Activated CD4-positive, alpha-beta T cell treated with anti-CD3 and anti-CD28 coated beads, Interleukin-2, amount 10 ng/mL, durations not matched to agents 7 days and 5 days (primary cell): ENCODE measurements at places on chromosomes 3 and 15. TPM values are rescaled to one million over a fixed set of nuclear protein-coding genes. Genes with fewer than 3 reads are reported as not detected.

DNA sequence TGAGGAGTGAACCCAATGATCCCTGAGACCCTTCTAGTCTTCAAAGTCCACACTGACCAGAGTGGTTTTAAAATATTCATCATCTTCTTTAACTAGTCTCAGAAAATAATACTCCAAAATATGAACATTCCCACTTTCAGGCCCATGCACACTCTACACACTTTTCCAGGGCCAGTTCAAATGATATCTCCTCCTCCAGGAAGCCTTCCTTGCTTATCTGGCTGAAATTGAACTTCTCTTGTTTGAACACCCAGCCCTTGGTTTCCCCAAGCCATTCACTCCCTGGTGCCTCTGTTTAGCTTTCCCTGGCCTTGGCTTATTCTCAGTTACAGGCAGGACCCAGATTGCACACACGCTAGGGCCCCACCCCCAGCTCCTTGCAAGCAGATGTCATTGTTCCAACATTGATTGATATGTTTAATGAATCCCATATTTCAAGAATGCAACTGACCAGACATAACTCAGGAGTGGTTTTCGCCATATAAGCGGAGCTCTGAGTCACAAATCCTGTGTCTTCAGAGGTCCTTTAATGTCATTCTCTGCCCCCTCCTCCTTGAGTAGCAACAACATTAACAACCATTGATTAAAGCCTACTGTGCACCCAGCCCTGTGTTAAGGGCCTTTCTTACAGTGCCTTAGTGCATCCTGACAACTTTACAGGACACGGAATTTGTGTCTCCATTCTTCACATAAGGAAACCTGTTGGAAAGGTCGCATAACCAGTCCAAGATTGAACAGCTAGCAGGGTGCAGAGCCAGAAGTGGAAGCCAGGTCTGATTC lies 2.1 kb downstream of the ITGA11 start:
- no peak for DNase-seq

DNA sequence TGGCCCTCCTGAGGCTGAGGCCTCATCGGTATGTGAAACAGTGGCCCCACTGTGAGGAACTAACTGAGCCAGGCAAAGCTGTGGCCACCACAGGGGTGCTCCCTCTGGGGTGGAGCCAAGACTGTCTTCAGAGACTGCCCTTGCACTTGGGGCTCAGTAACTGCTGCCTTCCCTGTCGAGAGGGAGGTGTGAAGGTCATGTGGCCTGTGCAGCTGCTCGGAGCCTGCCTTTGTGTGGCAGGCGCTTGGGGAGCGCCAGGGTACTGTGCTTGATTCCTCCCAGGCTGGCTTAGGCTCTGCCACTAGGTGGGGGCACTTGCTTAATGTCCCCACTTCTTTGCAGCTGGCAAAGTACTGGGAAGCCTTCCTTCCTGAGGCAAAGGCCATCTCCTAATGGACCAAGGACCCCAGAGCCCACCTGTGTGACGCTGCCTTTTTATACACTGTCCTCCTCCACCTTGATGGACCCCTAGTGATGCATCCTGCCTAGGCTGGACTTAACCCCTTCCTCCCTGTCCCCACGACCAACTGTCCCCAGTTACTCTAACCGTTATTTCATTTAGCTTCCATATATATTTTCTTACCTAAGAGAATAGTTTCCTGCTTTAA lies 14.2 kb upstream of the SNX22 start:
- DNase-seq: no peak

DNA sequence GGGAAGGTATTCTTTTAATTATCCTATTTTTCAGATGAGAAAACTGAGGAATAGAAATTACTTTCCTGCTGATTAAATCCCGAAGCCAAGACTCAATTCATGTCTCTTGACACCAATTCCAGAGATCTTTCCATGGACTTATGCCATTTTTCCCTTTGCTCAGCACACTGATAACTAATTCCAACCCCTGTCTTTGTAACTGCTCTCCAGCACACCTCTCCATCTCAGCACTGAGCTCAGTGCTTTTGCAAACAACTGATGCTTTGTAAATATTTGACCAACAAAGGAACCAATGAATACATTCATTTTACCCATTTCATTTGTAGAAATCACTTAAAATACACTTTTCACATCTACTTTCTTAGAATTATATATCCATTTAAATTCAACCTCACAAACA lies 249.1 kb downstream of the IL5RA start:
- DNase-seq: no peak

DNA sequence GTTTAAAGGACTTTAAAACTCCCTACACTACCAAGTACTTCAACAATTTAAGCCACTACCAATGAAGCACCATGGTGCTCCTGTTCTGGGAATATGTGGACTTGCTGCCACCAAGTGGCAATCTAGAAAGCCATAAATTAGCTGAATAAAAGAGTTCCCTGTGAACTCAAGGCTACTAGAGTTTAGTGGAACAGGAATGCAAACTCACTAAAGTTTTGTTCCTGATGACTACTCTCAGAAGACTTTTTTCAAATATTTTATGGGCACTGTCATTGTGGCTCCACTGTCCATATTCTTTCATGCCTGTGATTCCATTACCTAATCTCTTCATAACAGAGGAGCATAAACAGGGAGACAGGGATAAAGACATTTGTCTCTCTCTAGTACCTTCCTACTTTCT lies 63.9 kb downstream of the TMCC1 start:
- DNase-seq: peak; percentile 37

DNA sequence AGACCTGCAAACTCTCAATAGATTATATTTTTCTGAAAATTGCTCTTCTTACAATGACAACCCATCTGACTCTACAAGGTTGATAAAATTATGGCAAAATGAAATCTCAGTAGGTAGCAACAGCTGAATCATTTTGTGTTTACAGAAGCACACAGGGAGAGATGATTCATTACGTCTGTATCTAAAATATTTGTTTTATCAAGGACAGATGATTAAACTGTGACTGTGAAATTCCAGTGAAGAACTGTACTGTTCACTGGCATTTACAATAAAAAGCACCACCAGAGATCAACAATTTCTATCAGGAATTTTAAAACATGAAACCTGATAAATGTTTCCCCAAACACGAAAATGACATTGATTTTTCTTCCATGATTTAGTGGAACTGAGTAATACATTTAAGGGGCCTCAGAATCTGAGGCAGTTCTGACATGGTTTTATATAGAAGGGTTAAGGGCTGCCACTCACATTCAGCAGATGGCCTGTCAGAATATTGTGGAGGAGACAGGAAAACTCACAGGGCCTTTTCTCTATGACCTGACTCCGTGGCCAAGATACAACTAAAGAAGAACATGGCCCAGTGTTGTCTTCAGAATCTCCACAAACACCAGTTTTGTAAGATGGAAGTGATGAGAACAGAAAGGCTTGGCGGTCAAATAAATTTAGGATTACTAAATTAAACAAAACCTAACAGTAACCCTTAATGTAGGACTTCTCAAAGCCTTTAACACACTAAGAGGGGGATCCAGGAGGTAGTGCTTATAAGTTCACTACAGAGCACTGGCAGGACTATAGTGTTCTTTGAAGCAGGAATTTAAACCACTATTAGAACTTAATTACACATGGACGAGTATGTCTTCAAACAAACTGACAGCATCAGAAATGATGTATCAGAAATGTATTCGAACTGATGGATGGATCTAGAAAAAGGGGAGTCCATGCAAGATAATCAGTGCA lies 25.9 kb downstream of the RAD18 start:
- no peak for DNase-seq

GRCh38 chr3:149585401-149585726 lies 72.5 kb downstream of the WWTR1 start:
- no peak for DNase-seq

DNA sequence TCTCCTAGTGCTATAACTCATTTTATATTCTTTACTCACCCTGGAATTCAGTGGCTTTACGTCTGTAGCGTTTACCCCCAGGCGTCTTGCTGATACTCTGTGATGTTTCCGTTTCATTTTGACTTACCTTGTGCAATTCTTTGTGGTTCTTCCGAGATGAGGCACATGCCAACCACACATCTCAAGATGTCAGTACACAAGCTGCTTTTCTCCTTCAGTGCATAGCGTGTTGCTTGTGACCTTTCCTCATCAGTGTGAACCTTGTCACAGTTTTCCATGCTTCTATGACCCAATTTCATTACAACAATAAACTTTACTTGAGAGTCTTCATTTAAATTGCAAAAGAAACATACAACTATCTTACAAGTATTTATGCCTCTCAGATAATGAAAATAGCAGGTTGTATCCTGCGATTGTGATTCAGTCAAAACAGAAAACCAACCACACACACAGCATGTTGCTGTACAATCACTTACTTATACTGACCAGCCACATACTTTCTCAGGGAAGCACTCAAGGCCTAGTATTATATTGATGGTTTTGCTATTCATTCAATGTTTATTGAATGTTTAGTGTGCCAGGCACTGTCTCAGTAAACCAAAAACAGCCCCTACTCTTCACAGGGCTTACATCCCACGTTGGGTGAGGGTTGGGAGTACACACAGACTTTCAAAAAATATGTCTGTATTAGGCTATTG lies 4.6 kb upstream of the TBL1XR1 start:
- peak; percentile 76 for DNase-seq

The SLC2A2 gene
- total RNA-seq: not detected

The BUB1B gene
- 81.1 TPM for total RNA-seq

- no peak for DNase-seq
These were observed 8.7 kb downstream of the GPR160 start for GRCh38 chr3:170046269-170047132.

The ZCWPW2 gene
- total RNA-seq: 0.50 TPM
